ENCODE measurements at places on chromosomes 3 and 15. TPM values are rescaled to one million over a fixed set of nuclear protein-coding genes. Genes with fewer than 3 reads are reported as not detected.

- DNase-seq: no peak
Observed at GRCh38 chr3:32909999-32910398, 41.4 kb upstream of the CCR4 start.

DNA sequence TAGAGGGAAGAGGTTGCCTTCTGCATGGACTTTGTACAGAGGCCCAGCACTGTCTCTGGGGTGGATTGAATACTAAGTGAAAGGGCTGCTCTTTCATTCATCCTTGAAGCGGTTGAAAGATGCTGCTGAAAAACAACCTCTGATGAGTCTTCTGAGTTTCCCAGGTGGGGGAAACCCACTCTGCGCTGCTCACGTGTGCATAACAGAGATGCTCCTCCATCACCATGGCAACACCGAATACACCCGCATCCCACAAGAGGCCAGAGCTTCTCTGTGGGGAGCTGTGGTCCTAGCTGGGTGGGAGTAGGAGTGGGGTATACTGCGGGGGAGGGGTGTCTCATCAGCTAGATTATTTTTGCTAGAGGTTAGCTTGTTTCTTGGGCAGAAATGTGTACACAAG, 6.1 kb upstream of the SYN2 start:
- no peak for DNase-seq

GRCh38 chr3:141051443-141052200, 475 bp downstream of the SPSB4 start:
- DNase-seq: no peak

GRCh38 chr3:122510878-122511535, 3.7 kb downstream of the KPNA1 start:
- no peak for DNase-seq

GRCh38 chr3:77370413-77370812, 330.5 kb downstream of the ROBO2 start:
- no peak for DNase-seq

GOLGA6L7 gene
- total RNA-seq: not detected

ZBBX gene
- total RNA-seq: not detected

DHFR2 gene
- total RNA-seq: 5.7 TPM
